ENCODE measurements at places on chromosomes 4 and X.

DNA sequence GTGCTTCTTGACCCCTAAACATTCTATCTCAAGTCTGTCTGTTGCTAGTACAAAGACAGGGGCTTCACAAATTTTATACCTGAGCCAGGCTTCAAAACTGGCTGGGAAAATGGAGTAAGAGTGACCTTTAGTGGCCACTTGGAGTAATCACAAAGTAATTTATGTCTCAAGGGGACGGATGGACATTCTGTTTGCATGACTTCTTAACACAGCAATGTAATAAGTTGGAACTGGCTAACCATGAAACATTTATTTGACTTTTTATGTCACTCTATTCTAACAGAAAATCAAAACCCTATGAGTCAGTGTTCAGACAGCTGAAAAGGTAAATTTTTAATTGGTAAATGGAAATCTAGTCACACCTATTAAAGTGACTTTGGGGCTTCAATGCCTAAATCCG lies 600.6 kb downstream of the ANKRD50 start:
- DNase-seq: no peak

DNA sequence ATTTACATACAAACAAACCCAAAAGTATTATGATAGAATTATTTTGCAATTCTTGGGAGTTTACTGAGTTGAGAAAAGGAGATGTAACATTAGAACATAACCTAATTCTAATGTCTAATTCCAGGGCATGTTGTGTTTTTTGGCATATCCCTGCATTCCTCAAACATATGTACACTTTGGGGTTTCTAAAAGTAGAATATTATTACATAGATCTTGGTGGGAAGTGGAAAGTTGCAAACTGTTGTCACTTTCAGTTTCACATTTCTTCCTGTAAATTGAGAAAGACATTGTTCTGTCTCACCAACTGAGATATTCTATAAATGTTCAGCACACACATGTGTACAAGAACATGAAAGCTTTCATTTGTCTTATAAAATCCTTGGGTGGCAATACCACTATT lies 24.4 kb upstream of the GBA3 start:
- DNase-seq: no peak

DNA sequence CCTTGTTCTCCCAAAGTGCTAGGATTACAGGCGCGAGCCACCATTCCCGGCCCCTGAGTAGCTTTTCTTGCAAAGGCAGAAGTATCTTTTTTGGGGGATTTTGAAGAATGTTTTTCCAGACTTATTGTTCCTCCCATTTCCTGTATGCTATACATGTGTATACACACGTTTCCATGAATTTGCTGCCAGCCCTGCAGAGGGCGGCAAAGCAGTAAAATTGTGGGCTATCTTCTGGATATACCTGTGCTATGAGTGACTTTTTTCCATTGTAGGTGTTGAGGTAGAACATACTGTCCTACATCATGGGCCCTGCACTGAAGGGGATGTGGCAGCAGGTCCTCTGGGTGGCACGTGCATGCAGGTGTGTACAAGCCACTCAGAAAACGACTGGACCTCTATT lies 16.9 kb upstream of the MED28 start:
- no peak for DNase-seq

DNA sequence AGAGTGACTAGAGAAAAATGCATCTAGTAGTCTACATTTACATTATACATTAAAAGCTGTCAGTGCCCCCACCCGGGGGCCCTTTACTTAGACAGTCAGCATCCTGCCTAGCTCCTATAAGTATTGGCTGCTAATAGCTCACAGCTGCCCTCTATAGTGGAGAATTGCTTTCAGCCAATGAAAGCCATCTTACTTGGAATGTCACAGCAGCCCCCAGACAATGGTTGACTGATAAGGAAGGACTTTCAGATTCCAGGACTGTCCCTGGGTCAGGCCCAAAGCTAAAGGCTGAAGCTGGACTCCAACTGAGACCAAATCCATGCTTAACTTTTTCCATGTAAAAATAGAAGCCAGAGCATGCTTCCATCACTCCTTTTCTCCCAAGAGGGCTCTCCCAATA lies 196.9 kb downstream of the ANKRD50 start:
- DNase-seq: no peak

- DNase-seq: no peak
Observed at GRCh38 chr4:170193496-170193895, 103.7 kb upstream of the AADAT start.

DNA sequence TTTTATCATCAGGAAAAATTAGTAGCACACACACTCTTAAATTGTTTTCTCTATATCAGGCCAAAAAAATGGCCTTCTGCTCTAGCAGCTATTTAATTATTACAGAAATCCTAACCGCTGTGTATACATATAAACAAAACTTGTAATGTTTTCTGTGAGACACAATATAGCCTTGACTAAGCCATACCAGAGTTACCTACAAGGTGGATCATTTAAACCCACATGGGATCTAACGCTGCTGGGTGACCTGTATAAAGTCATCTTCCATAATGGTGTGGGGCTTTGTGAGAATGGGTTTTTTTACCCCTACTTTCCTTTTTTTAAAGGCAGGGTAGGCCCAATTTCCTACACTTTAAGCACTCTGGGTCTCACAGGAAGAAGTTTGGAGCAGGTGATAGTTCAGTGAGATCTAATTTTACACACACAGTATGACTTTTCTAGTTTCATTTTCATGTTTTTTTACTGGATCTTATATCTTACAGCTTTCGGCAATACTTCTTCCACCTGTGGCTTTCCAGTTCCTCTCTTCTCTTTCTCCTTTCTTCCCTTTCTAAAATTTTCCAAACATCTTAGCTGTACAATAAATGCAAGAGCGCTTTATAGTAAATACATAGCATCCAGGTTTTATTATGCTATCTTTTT lies 66.9 kb upstream of the MMAA start:
- no peak for DNase-seq

DNA sequence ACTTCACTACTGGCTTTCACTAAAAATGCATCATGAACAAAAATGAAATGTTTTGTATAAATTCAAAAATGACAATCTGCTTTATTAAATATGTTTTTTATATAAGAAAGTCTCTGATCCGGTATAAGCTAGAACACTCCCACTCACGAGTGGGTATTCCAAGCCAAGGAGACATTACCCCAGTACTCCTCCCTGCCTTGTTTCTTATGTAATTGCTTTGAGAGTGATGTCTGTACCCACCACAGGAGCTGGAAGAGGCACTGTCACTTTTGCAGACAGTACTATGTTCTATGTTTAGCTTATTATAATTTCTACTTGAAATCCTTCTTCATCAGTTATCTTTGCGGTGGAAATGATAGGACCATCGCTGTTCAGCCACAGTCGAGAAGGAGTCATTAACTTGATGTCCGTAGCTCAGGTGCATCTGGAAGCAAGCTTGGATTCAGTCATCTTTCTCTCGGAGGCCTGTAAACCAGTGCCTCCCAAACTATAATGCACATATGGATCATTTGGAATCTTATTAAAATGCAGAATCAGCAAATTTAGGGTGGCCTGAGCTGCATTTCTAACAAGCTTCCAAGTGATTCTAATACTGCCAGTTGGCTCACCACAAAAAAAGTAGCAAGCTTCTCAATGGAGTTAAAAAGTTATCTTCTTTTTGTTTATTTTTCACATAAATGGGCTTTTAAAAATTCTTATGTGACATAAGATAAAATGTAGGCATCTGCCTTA lies 396.4 kb downstream of the GRIA2 start:
- no peak for DNase-seq

GRCh38 chr4:14906805-14907204 lies 95.5 kb upstream of the CPEB2 start:
- no peak for DNase-seq

- DNase-seq: no peak
Observed at GRCh38 chr4:179095585-179096221, 1653.5 kb upstream of the AGA start.

- DNase-seq: no peak
Observed at GRCh38 chrX:19849464-19850080, 37.8 kb downstream of the SH3KBP1 start.

DNA sequence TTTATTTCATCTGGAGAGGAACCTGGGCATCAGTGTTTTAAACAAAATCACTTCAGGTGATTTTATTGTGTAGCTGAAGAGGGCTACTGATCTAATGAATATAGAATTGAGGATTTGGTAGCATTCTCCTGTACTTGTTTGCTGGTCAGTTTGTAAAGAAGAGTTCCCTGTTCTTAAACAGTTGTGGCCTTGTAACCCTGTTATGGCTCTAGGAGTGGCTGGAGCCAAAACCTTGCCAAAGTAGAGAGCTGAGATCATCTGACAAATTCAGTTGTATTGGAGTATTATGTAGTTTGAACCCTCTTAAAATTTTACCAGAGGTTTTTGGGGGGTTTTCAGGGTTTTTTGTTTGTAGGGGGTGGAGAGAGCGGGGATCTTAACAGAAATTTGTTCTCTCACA lies 36.5 kb downstream of the USP9X start:
- DNase-seq: no peak

- DNase-seq: no peak
Observed at GRCh38 chr4:5526080-5526846, 182.1 kb downstream of the EVC2 start.

GRCh38 chr4:136931781-136932180 lies 600.5 kb downstream of the PCDH18 start:
- no peak for DNase-seq

GRCh38 chrX:120453985-120454384 lies 15.1 kb downstream of the LAMP2 start:
- no peak for DNase-seq

GRCh38 chr4:25775166-25775565 lies 87.6 kb downstream of the SEL1L3 start:
- DNase-seq: no peak

- no peak for DNase-seq
Observed at GRCh38 chr4:113943863-113944262, 35.6 kb downstream of the ARSJ start.

DNA sequence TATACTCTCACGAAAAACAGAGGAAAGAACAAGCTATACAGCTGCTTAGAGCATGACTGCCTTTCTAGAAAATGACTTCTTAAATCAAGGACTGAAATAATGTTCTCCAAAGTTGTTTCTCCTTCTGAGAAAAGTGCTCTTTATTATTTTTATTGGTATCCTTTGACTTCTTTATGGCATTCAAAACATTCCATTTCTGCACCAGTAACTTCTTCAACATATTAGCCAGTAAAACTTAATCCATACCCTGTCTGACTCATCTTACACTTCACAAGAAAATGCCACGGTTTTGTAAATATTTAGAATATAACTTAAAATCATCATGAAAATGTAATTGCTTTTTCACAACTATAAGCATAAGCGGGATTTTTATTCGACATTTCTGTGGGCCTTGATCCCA lies 180.4 kb downstream of the NR3C2 start:
- DNase-seq: no peak
